ENCODE measurements at places on chromosomes 4 and X.

- no peak for DNase-seq
These were observed 227.6 kb downstream of the CBR4 start for GRCh38 chr4:168782439-168782838.

GRCh38 chr4:176054942-176055341 lies 10.7 kb upstream of the WDR17 start:
- DNase-seq = no peak

DNA sequence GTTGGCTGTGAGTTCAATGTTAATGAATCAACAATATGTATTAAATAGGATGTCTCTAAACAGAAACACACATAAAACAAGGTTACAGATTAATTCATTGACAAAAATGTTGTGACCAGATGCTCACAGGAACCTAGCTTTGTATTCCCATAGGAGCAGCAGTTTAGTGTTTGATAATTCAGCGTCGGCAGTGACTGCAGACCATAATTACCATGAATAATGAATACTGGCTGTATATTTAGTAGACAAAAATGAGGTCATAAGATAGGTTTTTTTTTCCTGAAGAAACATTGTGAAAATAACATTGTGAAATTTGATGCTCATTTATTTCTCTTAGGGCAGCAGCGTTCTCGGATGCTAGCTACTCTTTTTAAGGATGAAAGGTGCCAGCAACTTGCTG lies 27.8 kb downstream of the COPS4 start:
- no peak for DNase-seq

- no peak for DNase-seq
These were observed 130.7 kb downstream of the BTC start for GRCh38 chr4:74663631-74664030.

Data from anterior cingulate cortex (tissue), 58 donors.